ENCODE measurements at places on chromosomes 13 and 19.
A peak's percentile ranks its signal among the peaks of the same experiment; 100 is the strongest.

GRCh38 chr19:16446724-16447368 lies 24.9 kb downstream of the EPS15L1 start:
- DNase-seq, result peak; percentile 71

DNA sequence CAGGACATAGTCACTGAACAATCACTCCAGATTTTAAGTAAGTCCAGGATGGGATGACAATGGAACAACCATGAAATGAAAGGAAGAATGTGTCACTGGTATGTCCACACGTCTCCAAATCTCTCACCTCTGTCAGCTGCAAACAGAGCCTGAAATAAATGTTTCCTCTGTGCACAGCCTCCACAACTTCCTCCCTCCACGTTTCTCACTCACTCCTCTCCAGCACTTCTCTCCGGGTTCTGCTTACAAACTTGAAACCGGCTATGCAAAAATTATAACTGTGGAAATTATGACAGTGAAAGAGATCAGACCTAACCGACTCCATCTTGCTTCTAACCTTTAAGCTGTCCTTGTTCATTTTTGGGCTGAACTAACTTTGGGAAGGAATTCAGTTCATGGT lies 35.0 kb upstream of the ALOX5AP start:
- no peak for DNase-seq

DNA sequence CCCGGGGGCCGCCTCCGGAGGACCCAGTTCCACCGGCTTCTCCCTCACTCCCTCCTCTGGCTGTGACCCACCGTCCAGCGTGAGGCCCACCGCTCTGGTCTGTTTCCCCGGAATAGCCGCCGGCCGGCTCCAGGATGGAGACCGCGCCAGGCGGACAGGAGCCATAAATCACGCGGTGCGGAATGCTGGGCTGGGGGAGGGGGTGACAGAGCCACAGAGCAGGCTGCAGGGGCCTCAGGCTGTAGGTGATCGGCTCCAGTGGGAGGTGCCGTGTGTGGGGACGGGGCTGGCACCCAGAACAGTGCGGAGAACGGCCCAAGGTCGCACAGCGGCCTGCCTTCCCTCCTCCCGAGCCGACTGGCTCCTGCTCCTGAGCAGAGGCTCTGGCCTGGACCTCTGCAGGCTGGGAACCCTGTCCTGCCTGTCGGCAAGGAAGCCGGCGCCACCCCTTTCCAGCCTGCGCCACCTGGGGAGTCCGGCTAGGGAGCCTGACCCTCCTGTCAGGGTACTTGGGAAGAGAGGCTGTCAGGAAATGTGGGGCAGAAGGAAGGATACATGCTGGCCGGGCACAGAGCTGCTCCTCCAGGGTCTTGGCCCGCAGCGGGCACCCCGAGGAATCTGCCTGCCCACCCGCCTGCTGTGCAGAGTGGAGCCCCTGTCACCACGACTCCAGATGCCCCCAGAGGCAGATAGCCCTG lies 8.3 kb downstream of the PIAS4 start:
- DNase-seq, result no peak

DNA sequence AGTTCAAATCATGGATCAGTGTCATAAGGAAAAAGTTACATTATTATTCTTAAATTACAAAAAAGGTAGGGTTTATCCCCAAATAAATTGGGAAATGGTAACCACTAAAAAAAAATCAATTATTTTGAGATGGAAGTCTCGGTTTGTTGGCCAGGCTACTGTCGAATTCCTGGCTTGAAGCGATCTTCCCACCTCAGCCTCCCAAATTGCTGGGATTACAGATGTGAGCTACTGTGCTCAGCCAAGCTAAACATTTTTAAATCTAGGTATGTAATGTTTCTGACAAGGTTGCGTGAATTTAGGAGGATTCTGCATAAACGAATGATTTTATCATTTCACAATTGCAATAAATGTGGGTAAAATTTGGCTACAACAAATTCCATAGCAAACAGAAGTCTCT lies 2.0 kb downstream of the NAA16 start:
- no peak for DNase-seq

GRCh38 chr13:36369268-36370107 lies 23.3 kb upstream of the SPART start:
- DNase-seq, result no peak

DNA sequence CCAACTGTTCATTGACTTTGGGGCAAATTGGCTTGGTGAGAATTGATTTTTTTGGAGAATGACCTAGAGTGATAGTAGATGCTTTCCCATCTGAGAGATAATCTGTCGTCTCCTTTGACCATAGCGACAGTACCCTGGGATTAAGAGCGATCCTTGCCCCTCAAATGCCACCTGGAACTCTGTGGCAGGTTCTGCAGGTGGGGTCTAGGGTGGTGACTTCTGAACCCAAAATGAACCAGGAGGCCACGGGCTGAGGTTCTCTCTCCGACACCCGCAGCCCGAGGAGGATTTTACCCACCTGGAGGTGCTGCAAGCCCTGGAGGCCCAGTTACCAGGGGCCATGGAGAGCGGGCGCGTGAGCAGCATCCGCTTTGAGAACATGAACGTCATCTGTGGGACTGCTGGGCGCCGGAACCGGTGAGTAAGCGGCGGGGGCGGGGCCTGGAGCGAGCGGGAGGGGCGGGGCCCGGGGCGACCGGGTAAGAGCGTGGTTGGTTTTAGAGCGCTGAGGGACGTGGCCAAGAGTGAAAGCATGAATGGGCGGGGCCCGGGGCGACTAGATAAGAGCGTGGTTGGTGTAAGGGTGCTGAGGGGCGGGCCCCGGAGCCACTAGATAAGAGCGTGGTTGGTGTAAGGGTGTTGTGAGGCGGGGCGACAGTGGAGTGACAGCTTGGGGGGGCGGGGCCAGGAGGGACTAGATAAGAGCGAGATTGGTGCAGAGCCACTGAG lies 8.6 kb downstream of the C19orf81 start:
- DNase-seq, result peak; percentile 49

- peak; percentile 98 for DNase-seq
Observed at GRCh38 chr13:109256866-109257760, 529.3 kb downstream of the IRS2 start.

DNA sequence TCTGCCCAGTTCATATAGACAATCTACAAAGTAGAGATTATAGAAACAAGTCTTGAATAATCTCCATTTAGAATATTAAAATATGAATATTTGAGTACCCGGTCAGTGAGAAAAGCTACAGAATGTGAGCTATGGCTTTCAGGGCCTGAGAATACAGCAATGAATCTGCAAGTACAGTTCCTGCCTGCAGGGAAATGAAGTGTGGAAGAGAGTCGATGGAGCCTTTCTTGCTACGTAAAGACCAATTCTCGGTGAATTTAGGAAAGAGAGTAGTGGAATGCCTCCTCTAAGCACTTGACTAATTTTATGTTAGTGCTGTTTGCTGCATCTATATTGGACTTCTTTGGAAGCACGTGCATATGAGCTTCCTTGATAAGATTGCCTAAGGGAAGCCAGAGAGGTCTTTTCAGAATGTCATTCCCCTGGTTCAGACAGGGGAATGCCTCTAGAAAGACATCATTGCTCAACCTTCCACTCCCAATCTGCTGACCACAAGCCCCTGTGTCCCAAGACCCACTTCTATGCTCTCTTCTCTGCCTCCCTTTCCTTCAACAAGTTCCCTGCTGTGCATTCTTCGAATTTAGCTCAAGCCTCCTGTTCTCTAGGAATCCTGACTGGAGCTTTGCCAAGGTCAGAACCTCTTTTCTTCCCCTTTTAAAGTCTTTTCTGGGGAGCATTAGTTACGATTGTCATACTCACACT lies 41.9 kb downstream of the GPC6 start:
- no peak for DNase-seq

GRCh38 chr19:7152568-7152967 lies 83.1 kb downstream of the ZNF557 start:
- DNase-seq, result peak; percentile 11

DNA sequence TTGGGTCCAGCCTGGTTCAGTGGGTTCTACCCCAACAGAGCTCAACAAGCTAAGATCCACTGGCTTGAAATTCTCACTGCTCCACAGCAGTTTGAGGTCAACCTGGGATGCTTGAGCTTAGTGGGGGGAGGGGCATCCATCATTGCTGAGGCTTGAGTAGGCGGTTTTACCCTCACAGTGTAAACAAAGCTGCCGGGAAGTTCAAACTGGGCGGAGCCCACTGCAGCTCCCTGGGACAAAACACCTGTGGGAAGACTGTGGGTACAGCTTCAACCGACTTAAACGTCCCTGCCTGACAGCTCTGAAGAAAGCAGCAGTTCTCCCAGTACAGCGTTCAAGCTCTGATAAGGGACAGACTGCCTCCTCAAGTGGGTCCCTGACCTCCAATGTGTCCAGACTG lies 1161.9 kb downstream of the UQCRFS1 start:
- DNase-seq, result no peak

DNA sequence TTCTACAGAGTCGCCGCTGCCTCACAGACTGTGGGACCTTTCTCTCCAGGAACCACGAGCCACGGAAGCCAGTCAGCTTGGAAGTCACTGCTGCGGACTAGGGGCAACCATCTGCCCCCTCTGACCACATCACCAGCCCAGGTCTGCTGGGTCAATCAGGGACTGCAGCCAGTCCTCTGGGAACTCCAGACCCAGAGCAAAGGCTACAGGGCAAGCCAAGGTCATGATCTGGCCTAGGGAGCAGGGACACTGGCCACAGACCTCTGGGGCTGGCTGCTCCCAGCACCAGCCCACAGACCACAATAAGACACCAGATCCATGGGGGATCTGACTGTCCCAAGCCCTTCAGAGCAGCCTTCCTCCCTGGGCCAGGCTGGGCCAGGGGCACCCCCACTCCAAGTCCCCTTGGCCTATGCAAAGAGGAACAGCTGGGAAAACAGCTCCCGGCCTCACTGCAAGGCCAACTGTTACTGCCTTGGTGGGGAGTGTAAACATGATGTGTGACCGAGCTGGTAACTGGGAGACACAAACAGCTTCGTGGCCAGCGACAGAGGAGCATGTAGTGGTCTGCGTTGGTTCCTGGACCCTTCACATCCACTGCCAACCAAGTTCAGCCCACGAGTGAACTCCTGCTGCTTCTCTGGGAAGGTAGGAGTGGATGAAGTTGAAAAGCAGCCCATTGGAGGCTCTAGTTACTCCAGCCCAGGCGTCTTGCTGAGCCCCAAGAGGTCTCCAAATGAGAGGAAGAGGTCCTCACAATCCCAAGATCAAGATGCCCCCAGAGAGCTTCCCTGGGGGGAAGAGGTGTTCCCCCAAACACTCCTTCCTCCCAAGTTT lies 1.5 kb downstream of the AKT2 start:
- DNase-seq, result peak; percentile 89

DNA sequence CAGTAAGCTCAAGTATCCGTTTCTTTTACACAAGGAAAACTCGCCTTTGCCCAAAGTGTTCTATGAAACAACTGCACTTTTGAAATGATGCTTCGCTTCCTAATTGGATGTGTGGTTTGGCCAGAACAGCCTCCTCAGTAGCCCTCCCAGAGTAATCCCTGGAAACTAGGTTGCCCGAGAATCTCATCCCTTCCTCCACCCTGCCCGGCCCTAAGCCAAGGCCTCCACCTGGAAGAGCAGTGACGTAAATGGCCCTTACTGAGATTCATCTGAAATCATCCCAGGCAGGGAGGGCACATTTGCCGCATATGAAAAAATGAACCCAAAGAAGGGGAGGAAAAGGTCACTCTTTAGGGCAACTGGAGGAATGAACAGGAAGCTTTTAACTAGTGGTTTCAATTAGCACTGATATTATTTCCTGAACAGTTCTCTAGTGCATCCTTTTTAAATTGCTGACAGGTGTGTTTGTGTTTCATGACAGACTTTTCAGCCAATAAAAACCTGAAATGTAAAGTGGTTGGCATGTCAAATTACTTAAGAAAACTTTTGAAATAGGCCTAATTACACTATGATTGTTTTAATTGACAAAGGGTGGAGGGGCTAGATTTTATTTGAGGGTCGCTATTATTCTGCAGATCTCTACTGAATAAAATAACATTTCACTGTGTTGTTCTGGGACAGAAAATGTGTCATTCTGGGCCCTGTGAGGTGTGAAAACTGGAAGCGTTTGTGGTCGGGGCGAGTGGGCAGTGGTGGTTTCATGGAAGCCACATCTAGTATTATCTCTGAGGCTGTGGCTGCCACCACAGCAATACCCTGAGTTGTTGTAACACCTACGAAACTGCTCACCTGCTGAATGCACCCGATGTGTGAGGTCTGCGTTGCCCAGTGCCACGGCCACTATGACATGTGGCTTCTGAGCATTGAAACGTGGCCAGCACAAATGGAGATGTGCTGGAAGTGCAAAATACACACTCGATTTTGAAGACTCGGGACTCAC lies 112.1 kb downstream of the ZIC5 start:
- no peak for DNase-seq

DNA sequence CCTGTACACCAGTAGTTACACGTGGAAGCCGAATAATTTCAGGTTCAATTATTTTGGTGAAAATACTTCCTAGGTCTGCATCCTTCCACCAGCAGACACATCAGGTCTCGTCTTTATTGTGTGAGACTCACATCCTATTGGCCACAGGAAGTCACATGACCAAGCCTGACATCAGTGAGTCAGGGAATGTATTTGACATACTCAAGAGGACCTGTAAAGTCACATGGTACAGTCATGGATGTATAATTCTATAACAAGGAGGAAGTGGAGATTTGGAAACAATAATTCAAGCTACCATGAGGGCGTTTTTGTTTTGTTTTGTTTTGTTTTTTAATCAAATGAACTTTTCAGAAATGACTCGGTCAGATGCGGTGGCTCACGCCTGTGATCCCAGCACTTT lies 9.3 kb upstream of the HIF3A start:
- DNase-seq, result no peak

DNA sequence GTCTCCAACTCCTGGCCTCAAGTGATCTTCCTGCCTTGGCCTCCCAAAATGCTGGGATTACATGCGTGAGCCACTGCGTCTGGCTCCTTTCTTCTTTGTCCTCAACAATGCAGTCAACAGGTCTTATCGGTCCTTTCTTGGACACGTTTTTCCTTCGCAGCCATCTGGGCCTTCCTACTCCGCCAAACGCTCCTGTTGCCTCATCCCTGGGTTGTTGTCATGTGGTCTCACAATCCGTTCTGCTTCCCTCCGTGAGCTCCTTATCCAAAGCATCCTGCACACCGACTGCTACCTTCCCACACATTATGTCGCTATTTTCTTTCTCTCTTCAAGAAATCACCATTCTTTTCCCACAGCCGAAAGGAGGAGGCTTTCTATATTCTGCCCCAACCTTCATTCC lies 306.8 kb downstream of the DCLK1 start:
- no peak for DNase-seq

GRCh38 chr13:107901230-107901629 lies 314.1 kb downstream of the LIG4 start:
- no peak for DNase-seq

GRCh38 chr13:75935805-75936204 lies 299.7 kb downstream of the LMO7 start:
- no peak for DNase-seq

DNA sequence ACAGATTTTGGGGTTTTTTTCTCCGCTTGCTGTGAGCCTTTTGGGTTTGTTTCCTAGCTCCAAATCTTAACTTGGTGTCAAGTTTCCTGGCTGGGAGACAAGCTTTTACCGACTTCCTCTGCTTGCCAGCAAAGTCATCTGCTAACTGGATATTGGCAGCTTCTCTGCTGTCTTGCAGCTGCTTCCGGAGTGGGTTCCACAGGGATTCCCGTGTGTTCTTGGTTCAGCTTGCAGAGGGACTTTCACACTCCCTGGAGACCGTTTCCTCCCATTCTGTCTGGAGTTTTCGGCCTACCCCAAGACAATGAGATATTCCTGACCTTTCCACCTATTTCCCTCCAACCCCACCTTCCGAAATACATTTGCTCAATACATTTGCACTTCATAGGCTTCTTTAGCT lies 2.2 kb upstream of the COLGALT1 start:
- DNase-seq, result peak; percentile 95

- no peak for DNase-seq
Observed at GRCh38 chr13:21089830-21090229, 28.4 kb upstream of the LATS2 start.

- no peak for DNase-seq
Observed at GRCh38 chr13:51645761-51646670, 61.8 kb downstream of the WDFY2 start.

Data from LHCN-M2 (cell line).